C1 segment of cervical spinal cord (tissue), 14 donors: ENCODE measurements at places on chromosomes 3 and 15.

DNA sequence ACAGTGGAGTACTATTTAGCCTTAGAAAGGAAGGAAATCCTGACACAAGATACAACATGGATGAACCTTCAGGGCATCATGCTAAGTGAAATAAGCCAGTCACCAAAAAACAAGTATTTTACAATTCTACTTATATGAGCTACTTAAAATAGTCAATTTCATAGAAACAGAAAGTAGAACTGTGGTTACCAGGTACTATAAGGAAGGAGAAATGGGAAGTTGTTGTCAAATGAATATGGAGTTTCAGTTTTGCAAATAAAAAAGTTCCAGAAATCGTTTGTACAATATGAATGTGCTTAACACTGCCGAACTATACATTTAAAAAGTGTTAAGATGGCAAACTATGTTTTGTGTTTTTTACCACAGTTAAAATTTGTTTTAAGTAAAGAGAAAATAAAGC lies 26.8 kb downstream of the TRANK1 start:
- no peak for DNase-seq

GRCh38 chr15:76999996-77000395 lies 5.1 kb downstream of the PSTPIP1 start:
- no peak for DNase-seq

GRCh38 chr3:99870712-99871111 lies 53.0 kb downstream of the CMSS1 start:
- DNase-seq: no peak

- no peak for DNase-seq
Observed at GRCh38 chr3:73294537-73294936, 233.1 kb downstream of the EBLN2 start.

- DNase-seq: peak; percentile 80
Observed at GRCh38 chr3:129599607-129600006, 6.9 kb downstream of the PLXND1 start.

DNA sequence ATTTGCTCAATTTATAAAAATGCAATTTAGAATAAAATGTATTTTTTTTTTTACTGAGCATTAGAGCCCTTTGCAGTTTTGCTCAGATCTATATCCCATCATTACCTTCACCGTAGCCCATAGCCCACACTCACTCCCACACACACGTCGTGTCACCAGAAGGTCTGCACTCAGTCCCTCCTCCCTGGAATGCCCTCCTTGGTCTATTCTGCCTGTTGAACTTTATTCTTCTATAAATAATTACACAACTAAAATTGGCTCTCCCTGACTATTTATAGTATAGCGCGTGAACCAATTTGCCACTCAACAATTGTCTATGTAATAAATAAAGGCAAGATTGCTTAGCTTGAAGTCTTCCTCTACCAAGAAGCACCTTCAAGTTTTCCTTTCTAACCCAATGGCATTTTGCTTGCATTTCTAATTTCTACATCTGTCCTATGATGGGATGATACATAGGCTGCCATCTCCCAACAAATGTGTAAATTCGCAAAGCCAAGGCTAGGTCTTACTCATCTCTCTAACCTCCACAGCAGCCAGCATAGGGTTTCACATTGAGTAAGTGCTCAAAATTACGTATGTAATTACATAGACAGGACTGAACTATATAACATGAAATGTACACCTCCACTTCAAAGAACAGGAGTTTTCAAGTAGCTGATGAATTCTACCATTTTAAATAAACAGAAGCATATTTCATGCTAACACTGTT lies 172.0 kb upstream of the HES1 start:
- no peak for DNase-seq

DNA sequence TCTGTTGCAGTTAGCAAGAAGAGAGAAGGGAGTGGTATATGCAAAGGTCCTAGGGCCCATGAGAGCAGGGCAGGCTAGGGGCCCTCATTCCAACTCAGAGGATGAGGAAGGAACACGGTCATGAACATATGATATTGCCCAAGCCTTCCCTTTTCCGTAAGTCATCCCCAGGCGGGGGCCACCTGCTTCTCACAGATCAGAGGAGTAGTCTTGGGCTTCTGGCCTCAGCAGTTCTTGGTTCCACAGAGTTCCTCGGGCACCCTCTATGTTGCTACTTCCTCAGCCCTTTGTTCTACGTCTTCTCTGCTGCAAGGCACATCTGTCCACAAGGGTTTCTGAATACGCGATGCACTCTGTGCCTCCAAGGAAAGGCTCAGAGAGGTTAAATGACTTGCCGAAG lies 25.3 kb downstream of the EPHB3 start:
- DNase-seq: no peak

DNA sequence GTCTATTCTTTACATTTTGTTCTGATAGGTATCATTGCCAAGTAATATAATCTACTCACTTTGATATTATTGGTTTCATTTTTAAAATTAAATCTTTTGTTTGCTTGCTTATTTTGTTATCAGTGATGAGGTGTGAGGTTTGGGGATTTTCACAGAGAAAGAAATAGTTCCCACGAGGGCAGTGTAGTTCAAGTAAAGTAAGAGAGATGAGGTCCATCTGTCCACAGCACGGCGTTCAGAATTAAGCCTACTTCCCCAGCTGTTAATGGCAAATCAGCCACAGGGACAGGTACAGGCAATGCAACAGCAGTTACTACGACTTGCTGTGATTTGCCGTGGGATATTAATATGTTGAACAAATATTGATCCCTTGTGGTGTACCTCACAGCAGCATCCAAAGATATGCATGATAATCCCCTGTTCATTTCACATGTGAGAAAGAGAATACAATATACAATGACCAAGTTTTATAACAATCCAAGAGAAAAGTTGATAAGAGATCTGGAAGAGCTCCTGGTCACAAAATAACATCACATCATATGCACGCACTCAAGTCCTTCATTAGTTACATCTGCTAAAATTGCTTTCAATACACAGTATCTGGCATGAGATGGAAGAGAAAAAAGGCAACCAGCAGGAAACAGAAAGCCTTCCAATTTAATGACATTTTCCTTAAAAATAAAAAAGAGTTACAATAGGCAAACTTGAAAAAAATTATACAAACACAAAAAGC lies 131.6 kb downstream of the TUSC7 start:
- DNase-seq: no peak
